Germinal center (tissue), 1 donor: ENCODE measurements at places on chromosomes 6 and 20.

GRCh38 chr20:61366914-61367313, 114.9 kb downstream of the CDH4 start:
- DNase-seq = no peak

DNA sequence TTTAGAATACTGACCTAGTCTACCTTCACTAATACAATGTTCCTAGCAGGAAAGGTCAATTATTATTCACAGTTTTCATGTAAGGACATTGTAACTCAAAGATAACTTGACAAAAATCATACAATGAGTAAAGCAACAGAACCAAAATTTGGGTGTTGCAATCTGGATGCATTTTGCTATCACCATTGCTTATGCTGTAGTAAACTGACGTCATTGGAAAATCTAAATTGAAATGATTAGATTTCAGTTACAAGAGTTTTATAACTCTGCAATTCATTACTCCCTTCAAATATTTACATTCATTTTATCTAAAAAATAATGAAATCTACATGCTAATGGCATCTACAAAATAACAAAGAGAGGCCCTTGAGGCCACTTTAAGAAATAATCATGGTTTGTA, 147.0 kb downstream of the TENT5A start:
- no peak for DNase-seq

GRCh38 chr6:41161380-41161779, 1.5 kb downstream of the TREM2 start:
- no peak for DNase-seq

DNA sequence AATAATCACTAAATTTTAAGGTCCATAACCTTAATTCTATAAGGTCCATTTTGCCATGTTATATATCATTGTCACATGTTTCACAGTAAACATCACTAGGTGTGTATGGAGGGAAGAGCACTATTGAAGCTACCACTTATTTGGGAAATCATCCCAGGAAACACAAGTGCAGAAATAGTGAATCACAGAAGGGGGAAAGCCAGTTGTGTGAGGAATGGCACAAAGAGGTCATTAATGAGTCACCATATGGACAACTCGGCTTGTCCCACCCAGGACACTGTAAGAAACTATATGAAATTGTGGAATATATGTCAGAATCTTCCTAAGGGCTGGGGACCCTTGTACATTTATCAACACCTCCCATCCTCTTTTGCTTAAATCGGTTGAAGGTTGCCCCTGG, 13.7 kb downstream of the BTN3A1 start:
- DNase-seq = no peak

DNA sequence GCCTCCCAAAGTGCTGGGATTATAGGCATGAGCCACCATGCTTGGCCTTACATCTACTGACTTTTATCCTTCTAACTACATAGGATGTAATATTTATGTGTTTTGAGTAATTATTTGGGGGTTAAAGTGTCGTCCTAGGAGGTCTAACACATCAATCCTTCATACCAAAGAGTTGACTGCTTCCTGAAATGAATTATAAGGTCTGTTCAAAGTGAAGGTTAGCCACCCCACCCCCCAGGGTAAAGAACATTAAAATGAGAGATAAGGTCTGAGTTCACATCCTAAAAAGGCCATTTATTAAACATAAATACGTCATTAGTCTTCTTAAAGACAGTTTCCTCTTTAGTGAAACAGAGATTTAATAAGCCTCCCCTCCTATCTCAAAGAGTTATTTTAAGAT, 33.8 kb downstream of the TNFAIP3 start:
- no peak for DNase-seq

DNA sequence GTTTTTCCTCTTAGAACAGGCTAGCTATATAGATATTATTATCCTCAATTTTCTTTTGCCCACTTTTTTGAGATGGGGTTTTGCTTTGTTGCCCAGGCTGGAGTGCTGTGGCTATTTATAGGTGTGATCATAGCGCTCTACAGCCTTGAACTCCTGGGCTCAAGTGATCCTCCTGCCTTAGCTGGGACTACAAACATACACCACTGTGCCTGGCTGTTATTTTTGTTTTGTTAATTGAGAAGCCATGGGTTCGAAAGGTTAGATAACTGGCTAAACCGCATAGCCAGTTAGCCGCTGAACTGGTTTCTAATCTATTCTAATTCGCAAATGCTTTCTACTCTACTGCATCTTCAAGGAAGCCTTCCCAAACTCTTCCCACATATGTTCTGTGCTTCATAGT, 425.8 kb downstream of the CDKAL1 start:
- no peak for DNase-seq

DNA sequence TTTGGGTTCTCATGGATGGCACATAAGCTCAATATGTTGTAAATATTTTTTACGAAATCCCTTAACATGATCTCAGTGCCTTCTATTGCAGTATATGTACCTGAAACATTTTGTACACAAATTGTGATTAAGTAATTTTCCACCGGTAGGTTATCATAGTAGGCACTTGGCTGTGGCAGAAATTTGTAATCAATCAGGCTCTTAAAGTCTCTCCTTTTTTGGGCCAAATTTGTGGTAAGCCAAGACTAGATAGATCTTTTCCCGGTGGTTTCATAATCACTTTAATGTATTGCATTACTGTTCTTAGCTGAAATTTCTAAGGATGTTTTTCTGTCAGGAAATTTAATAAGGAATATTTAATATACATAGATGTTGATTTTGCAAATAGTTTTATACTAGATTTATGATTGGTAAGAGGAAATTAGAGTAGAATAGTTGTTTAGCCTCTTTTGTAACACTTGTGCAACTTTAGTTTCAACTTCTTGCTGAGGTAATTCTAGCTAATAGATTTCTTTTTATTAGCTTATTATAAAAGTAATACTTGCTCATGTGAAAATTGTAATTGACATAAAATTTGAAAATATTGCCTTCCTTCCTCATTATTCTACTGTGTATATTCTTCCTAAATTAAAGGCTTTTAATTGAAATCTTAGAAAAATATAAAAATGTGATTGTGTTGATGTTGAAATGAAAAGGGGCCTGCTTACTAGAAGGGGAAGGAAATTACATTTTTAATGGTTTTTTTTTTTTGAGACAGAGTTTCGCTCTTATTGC, 3.2 kb downstream of the PCMT1 start:
- DNase-seq = no peak

DNA sequence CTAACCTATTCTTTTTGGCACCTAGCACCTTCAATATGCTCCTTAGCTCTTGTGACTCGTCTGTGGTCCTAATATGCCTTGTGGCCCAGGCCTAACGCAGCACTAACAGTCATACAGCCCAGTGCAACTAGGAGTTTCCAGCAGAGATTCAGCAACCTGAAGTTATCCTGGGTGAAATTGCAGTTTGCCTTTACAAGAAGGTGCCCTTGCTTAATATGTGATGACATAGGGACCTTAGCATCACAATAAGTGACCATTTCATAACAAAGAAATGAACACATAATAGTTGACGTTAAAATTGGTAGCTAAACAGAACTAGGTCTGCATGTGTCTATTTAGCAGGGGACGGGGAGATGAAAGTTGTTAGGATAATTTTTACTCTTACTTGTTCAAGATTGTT, 10.1 kb downstream of the FIG4 start:
- DNase-seq = no peak

DNA sequence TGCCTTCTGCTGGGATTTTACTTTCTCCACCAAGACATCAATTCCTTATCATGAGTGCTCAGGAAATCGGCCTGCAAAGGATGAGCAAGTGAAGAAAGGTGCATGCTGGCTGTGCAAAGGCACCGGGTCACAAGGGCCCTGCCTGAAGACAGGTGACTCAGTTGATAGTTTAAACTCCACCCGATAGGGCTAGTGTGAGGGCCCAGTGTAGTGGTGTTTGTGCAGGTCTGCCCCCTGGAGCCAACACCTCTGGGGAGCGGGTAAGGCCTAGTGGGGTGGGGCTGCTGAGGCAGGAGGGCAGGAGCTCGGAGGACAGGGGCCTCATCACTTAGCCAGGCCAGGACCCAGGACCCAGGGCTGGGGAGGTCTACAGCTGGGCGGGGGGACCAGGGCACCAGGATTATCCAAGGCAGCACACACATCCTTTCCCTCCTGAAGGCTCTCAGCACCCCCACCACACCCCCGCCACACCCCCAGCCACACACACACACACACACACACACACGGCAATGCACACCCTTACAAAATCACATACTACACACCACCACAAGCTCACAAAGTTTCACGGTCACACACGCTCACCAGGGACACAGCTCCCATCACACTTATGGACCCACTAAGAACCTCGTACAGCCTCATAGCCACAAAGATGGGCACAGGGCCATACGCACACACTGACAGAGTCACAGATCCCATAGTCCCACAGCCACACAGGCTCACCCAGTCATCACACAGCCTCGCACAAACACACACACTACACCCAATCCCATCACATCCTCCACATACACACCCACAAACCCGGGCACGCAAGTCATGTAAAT, 75.4 kb downstream of the GRM4 start:
- DNase-seq = no peak

GRCh38 chr20:53617791-53618489, 24.3 kb upstream of the ZNF217 start:
- no peak for DNase-seq

DNA sequence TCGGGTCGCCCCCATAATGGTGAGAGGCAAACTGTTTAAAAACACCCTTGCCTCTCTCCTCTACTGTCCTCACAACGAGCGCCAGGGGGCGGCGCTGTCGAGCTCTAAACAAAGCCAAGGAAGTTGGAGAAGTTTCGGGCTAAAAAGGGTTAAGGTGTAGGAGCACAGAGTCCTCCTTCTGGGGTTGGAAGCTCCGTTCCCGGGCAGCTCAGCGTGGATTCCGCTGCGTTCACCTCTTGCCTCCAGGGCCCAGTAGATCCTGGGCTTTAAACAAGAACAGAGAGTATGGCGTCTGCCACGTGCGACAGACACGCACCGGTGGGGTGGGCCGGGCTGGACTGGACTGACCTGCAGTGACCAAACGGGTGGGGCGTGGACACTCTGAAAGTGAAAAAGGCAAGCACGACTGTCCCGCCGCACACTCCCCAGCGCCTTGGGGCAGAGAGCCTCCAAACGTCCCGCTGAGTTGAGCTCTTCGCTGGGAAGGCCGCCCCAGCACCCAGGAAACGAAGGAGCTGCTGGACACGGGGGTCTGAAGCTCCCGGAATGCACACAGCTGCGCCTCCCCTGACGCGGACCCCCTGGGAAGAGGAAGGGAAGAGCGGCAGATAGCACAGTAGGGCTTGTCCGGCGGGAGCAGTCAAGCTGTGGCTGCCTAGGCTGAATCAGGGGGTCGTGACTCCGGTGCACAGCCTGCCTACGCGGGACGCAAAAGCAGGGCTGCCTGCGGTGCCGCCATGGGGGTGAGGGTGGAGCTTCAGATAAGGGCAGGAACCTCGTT, 1.6 kb upstream of the THBD start:
- DNase-seq = no peak

GRCh38 chr6:149313070-149313469, 4.4 kb upstream of the TAB2 start:
- no peak for DNase-seq

DNA sequence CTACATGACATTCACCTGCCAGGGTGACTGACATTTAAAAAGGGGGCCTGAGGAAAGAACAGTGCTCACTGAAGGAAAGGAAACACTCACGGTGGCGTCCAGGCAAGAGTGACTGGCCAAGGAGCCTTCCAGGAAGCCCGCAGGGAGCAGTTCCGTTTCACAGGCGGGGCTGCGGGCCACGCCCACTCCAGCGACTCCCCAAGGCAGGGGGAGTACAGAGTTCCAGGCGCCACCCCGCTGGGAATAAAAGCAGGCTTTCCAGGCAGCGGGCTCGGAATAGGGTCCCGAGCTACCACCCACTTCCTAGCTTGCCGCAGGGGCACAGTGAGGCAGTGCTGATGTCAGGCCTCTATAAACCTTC, 34.2 kb downstream of the PKIG start:
- no peak for DNase-seq

DNA sequence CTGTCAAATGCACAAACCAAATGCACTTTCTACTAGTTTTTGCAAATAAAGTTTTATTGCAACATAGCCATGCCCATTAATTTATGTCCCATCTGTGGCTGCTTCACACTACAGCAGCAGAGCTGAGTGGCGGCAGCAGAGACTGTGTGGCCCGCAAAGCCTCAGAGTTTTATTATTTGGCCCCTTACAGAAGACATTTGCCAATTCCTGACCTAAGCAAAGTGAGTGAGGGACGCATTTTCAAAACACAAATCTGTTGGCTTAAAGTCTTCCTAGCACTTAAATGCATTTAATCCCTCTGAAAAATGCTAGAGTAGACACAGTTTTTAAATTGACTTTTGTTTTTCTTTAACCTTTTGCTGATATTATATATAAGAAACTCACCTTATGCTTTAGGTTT, 126.4 kb downstream of the PHACTR3 start:
- DNase-seq = no peak

GRCh38 chr20:43914311-43915210, at the start of gene TOX2:
TOX2 (plus strand) TSS chr20:43914852; CDS start chr20:43914892, 40 bp downstream.
- peak; percentile 74 for DNase-seq

DNA sequence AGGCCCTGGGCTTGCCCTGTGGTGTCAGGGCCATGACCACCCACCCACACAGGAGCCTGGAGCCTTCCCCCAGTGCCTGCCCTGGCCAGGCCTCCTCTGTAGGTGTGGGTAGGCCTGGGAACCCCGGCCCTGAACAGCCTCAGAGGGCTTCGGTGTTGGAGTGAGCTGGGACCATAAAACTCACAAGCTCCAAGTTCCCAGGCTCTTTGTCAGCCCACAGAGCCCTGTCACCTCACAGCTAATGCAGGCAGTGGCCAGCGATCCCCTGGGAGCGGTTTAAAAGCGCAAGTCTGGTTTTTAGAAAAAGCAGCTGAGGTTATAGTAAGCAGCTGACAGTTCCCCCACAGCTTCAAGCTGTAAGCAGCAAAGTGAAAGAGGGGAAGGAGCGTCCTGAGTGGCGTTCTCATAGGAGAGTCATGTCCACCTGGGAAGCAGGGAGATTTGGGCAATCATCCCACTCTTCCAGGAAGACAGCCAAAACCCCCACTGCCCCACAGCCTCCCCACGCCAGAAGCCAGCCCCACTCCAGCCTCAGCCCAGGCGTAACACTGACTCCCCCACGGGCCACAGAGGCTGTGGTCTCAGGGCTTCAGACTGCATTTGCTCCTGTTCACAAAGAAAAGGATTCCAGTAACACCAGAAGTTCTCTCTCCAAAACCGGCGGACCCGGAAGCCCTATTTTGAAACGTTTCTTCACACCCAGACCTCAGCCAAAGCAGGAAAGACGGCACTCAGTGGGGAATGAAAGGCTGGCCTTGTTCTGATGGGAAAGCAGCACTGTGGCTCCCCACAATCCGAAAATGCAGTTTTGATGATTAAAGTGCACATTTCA, 34.3 kb upstream of the FOXC1 start:
- DNase-seq = no peak

GRCh38 chr6:42387336-42387735, 64.4 kb downstream of the TRERF1 start:
- DNase-seq = no peak

DNA sequence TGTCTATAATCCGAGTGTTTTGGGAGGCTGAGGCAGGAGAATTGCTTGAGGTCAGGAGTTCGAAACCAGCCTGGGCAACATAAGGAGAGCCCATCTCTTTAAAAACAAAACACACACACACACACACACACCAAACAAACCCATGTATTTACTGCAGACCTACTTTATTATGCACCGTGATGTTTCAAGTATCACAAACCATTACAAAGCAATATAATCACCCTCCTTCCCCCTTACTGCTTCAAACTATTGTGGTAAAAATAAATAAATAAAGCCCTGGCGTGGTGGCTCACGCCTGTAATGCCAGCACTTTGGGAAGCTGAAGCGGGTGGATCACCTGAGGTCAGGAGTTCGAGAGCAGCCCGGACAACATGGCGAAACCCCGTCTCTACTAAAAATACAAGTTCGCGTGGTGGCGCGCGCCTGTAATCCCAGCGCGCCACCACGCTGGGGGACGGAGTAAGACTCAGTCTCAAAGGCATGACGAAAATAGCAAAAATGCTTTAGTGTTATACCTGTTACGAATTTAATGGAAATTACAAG, 1.5 kb downstream of the TBCC start:
- DNase-seq = no peak
